ENCODE measurements at places on chromosomes 16 and 17.

- no peak for DNase-seq
Observed at GRCh38 chr16:29702269-29702668, 23.3 kb downstream of the QPRT start.

DNA sequence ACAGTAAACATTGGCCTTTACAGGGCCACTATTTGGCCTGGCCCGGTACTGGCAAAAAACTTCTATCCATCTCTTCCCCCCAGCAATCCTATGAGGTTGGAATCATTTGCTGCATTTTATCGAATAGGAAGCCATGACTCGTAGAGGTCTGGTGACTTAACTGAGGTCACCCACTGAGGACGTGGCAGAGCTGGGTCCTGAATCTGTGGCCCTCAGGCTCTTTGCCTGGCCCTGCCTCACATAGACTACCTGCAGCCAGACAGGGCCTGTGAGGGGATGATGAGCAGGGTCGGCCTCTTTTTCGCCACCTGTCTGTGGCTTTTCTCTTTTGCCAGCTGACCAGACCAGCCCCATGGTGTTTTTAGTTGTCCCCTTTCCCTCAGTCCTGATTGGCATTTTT lies 1.9 kb downstream of the PPP4C start:
- no peak for DNase-seq

DNA sequence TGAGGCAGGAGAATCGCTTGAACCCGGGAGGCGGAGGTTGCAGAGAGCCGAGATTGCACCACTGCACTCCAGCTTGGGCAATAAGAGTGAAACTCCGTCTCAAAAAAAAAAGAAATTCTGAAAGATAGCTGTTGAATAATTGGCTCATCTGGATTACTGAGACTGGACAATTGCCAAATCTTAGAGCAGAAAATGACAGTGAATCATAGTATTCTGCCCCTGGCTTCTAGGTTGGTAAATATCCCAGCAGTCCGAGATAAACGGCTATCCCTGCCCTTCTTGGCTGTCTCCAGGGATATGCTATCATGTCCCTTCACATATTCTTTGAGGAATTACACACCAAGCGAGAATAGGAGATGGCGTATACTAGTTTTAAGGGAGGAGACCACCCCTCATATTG lies 35.5 kb upstream of the METTL16 start:
- DNase-seq, result no peak

GRCh38 chr17:37221865-37222264 lies 153.9 kb upstream of the C17orf78 start:
- no peak for DNase-seq

DNA sequence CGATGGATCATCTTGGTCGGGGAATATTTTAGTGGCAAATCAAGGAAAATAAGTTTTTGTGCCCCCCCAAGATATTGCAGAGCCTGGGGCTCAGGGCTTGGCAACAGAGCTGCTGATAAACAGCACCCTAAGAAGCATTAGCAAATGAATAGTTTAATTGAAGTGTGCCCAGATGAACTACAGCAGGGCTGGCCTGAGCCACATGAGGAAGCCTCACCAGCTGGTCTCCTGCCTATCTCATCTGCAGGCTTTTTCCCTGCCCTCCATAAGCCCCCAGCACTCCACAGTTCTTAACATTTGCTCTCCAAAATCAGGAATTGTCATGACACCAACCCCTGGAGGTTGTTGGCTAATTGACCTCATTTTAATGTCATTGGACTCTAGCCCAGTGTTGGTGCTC lies 480.2 kb downstream of the HS3ST3B1 start:
- DNase-seq, result no peak
